ENCODE measurements at places on chromosomes 7 and 10.

- no peak for DNase-seq
Observed at GRCh38 chr10:126309228-126309883, 78.9 kb downstream of the ADAM12 start.

- no peak for DNase-seq
Observed at GRCh38 chr7:157224627-157225026, 85.9 kb downstream of the UBE3C start.

DNA sequence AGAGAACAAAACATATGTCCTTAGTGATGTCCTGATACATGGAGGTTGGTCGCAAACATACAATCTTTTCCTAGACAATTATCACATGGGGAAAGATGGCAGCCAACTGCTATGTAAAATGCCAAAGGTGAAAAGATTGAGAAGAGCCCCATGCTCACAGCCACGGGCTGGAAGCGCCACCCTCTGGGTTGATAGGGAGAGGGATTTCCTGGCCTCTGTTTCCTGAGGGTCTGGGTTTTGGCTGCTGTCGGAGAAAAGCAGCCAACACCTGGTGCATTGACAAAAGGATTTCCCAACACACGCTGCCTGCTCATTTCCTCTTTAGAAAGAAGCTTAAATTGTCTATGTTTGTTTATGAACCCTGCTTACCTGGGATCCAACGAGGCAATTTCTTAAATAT lies 43.8 kb downstream of the ITIH5 start:
- DNase-seq = no peak

- no peak for DNase-seq
Observed at GRCh38 chr10:33643042-33643441, 308.6 kb upstream of the NRP1 start.

DNA sequence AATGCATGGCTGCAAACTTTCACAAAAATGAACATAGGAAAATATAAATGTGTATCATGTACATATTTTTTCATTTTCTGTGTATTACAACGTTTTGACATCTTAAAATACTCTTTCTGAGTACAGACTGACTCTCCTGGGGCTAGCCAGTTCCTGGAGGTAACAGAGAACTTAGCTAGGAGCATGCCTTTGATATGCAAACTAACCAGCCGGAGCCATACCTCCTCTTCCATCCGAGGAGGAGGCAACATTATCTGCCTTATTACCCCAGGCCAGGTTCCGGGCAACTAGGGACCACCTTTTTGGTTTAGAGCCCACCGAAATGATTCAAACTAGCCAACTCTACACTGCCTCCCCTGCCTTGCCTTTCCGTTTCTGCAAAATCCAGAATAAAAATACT lies 33.7 kb upstream of the HECW1 start:
- DNase-seq = no peak

- no peak for DNase-seq
Observed at GRCh38 chr7:155710530-155710929, 66.1 kb downstream of the RBM33 start.

Measured in thoracic aorta (tissue), 2 donors.